ENCODE measurements at places on chromosomes 1 and 21. TPM values are rescaled to one million over a fixed set of nuclear protein-coding genes. Genes with fewer than 3 reads are reported as not detected.

The EVA1C gene
- 7.9 TPM for total RNA-seq

- DNase-seq: no peak
Measured at GRCh38 chr1:169250795-169251194, 116.8 kb downstream of the NME7 start.

GRCh38 chr1:109258481-109259466 is 9.4 kb downstream of the CELSR2 start:
- no peak for DNase-seq

The MFAP2 gene
- 15.8 TPM for total RNA-seq

- no peak for DNase-seq
Measured at GRCh38 chr1:85349224-85349623, 72.8 kb upstream of the BCL10 start.

The VWA5B1 gene
- not detected for total RNA-seq

GRCh38 chr1:206734499-206735142 is 36.0 kb upstream of the IL19 start:
- peak; percentile 26 for DNase-seq

DNA sequence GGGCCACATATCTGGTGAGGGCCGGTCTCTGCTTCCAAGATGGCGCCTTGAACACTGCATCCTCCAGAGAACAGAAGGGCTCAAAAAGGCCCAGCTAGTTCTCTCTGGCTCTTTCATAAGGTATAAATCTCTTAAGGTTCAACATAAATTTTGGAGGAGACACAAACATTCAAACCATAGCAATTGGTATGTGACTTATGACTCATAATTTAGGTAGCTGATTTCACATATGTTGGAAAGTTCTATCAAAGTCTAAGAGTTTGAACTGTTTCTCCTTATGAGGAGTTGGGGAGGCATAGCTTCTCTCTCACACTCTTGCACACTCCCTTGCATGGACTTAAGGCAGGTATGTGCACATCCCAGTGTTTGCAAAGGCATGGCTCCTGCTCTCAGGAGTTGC is 5.1 kb upstream of the FYB2 start:
- no peak for DNase-seq

DNA sequence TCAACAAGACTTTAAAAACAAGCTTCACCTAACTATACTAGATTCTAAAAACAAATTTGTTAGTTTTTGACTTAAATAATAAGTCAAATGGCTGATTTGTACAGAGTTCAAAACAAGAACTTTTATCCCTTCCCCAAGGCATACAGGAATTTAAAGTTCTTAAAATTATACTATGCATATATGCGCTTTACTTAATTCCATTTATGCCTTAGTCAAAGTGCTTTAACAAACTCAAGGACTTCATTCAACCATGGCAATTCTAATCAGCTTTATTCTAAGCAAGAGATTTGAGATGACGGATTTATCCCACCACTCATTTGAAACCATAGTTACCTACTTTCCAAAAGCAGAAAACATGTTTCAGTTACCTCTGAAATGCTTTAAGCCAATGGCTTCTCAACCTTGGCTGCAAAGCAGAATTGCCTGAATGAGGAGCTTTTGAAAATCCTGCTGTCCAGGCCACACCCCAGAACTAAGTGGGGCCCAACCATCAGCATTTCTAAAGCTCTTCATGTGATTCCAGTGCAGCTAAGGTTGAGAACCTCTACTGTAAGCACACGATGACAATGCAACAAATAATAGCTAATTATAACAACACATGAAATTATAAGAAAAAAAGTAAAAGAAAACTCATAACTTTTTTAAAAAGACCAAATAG is 44.6 kb downstream of the TTLL7 start:
- DNase-seq: no peak

GRCh38 chr1:97377432-97378034 is 543.3 kb downstream of the DPYD start:
- DNase-seq: no peak

DNA sequence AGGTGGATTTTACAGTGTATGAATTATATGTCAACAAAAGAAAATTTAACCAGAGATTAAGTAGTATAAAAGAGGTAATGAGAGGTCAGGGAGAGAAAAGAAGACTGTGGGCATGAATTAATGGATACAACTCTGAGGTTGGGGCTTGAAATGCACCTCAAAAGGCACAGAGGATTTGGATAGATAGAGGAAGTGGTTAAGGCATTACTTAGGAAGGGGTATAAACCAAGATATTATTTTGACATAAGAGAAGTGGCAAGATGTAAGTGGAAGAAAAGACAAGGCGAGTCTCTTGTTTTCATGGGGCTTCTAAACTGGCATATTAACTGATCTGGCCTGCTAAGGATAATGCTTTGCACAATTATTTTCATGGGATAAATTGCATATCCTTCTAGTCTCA is 34.1 kb downstream of the RAP1A start:
- no peak for DNase-seq

The OR10Z1 gene
- not detected for total RNA-seq

DNA sequence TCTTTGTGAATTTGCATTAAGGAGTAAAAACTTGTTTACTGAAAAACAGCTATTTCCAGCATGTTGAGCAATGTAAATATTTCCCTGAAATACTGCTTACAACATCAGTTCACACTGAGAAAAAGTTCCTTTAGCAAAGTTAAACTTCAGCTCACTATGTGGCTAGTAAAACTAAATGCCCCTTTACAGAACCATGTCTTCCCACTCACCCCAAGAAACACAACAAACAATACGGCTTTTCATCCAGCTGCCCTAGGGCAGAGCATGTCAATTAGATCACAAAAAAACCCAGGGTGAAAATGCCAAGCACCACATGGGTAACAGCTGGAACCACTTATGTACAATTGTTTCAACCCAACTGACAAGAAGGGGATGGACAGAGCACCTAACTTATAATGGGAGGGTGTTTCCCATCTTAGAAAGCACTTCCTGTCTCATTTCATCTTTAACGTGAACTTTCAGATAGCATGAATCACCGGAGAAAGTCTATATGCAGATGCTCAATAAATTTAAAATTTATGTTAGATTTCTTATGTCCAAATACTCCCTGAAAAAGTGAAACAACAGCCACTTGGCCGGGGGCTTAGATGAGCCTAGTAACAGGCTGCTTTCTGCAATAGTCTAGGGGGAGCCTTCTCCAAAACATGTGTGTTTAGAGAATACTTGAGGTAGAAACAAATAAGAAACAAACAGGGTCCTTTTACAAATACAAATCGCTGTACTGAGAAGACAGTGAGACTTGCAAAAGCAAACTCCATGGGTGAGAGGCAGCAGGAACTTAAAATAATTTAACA is 6.6 kb downstream of the NID1 start:
- peak; percentile 63 for DNase-seq

The ZNF687 gene
- total RNA-seq: 8.7 TPM

DNA sequence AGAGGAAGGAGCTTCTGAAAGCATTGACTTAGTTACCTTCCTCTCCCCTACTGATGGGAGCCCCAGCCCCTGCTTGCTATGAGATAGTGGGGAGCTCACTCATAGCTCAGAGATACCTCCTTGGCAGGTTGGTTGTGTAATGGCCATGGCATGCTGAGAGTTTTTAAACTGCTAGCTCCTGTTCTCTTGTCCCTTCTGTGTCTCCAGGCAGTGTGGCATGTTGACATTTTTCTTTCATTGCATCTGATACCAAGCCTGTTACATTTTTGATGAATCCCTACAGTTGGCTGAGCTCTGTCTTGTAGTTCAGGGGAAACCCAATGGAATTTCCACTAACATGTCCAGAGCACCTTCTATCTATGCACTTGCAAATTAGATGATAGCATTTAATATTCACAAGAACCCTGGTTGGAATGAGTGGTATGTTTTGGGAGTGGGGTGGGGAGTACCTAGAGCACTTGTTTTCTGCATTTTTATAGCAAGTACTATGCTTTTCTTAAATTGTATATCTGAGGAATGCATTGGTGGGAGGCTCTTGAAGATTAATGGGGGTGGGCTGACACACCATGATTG is 39.1 kb upstream of the EFCAB14 start:
- DNase-seq: no peak

DNA sequence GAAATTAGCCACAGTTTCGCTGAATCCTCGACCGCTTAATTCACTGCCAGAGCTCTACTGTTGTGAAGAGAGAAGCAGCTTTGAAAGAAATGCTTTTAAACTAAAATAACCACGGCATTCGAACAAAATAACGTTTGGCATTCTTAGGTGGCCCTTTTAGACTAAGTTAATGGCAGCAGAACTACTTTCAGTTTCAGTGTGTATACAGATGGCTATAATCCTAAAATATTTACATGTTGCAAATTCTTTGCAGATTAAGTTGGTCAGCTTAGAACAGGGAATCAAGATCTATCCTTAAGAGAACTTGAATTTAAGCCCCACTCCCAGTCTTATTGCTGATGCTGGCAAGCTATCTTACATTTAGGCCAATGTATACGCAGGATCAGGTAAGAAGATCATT is 62.7 kb downstream of the ADSS2 start:
- no peak for DNase-seq

The ACOT11 gene
- 1.5 TPM for total RNA-seq

The CD247 gene
- not detected for total RNA-seq

The SGIP1 gene
- total RNA-seq: 1.1 TPM

GRCh38 chr1:77762072-77762476 is 2.4 kb upstream of the USP33 start:
- no peak for DNase-seq

DNA sequence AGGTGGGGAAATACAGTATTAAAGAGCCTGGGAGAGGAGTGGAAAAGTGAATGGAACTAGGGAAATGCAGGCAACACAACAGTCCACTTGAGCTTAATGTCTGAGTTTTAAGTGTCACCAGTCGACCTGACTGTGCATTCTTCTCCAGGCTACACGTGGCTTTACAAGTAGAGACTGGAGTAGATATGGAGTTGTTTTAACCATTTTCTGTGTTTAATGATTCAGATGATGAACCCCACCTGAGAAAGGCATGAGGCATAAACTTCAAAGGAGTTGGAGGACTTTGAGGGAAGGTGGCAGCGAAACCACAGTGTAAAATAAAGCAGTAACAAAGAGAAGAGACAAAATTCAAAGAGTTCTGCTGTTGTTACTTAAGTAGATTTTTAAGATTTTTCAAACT is 12.6 kb downstream of the FUBP1 start:
- no peak for DNase-seq

The TBX19 gene
- 0.17 TPM for total RNA-seq

The VCAM1 gene
- total RNA-seq: 54.9 TPM

The SCMH1 gene
- total RNA-seq: 20.9 TPM

The STXBP3 gene
- total RNA-seq: 38.1 TPM

- no peak for DNase-seq
Measured at GRCh38 chr1:30688920-30689794, 34.2 kb downstream of the MATN1 start.

- no peak for DNase-seq
Measured at GRCh38 chr1:23424293-23425192, at the start of gene TCEA3. TCEA3 (minus strand) TSS chr1:23424748; CDS start chr1:23424633, 115 bp downstream.

DNA sequence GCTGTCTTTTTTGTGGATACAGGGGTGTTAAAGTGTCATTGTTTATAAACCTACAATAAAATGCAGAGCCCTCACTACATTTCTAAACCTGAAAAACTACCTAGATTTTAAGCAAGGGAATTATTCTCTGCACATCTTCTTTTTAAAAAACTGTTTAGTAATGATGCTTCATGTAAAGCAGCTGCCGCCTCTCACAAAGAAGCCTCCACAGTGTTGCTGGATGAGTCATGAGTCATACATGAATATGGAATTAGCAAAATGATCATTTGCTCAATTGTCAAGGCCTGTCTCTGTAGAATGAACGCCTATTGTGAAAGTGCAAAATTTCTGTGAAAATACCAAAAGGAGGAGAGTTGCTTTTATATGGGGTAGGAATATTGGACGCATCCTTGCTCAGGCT is 259.5 kb upstream of the CHRM3 start:
- DNase-seq: no peak

DNA sequence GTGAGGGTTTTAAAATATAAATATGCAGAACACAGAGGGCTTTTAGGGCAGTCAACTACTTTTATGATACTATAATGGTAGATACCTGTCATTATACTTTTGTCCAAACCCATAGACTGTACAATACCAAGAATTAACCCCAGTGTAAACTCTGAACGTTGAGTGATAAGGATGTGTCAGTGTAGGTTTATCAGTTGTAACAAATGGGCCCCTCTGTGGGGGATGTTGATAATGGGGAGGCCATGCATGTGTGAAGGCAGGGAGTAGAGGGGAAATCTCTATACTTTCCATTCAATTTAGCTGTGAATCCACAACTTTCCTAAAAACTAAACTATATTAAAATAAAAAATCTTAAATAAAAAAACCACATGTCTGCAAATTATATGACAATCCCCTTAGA is 193.5 kb upstream of the CAMK1G start:
- no peak for DNase-seq

The CZIB gene
- 86.8 TPM for total RNA-seq

GRCh38 chr21:41432562-41433460 is 6.8 kb downstream of the MX1 start:
- no peak for DNase-seq

The LCE2C gene
- total RNA-seq: not detected

The PIGP gene
- 52.9 TPM for total RNA-seq

The USP33 gene
- total RNA-seq: 28.7 TPM

The VASH2 gene
- 2.5 TPM for total RNA-seq

The ADAMTSL4 gene
- total RNA-seq: 0.80 TPM

GRCh38 chr1:160801836-160802580 is 6.0 kb downstream of the LY9 start:
- no peak for DNase-seq

DNA sequence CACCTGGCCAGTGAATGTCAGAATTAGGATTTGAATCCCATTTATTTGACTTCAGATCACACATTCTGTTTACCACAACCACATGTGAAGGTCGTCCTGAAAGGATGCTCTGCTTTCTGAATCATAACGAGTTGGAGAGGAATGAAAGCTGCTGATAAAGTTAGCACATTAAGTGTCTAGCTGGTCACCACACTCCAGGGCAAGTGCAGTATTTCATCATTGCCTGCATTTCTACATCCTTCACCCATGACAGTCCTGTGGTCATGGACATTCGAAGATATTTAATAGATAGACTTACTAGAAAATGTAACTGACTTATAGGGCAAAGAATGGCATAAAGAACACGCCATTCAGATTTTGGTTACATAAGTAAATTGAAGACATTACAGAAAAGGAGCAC is 52.7 kb upstream of the ST6GALNAC3 start:
- DNase-seq: no peak

DNA sequence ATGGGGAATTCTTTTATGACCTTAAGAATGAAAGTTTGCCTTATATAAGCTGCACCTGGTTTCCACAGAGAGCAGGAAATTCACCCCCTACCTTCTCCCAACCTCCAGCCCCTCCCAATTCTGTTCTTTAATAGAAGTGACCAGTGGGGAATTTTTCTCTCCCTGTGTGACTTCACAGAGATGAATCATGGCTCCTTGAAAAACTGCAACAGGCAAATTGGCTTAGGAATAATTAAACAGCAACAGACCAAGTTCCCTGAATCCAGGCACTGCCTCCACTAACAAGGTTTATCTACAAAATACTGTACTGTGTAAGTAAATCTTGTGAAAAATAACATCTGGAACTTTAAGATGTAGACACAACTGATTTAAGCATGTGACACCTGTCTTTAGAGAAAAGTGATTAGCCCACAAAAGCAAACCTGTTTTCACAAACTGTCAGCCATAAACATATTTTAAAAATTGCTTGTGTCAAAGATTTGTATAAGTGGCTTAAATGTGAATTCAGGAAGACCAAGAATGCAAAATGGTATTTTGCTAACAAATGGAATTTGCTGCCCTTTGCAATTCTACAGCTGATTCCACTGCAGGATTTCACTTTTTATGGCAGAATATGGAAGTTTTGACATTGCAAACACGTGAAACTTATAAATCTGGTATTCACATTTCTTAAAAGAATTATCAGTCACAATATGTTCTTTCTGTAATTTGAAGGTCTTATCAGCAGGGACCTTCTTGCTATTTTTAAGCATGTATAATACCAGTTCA is 54.0 kb downstream of the ALG14 start:
- no peak for DNase-seq

The KLHDC7A gene
- total RNA-seq: 0.14 TPM

The GJC2 gene
- 0.06 TPM for total RNA-seq

The PTGER3 gene
- 2.4 TPM for total RNA-seq

Data from H4 (cell line).